ENCODE measurements at places on chromosomes 11 and 22.

- no peak for DNase-seq
Measured at GRCh38 chr11:27193434-27194225, 153.0 kb downstream of the BBOX1 start.

DNA sequence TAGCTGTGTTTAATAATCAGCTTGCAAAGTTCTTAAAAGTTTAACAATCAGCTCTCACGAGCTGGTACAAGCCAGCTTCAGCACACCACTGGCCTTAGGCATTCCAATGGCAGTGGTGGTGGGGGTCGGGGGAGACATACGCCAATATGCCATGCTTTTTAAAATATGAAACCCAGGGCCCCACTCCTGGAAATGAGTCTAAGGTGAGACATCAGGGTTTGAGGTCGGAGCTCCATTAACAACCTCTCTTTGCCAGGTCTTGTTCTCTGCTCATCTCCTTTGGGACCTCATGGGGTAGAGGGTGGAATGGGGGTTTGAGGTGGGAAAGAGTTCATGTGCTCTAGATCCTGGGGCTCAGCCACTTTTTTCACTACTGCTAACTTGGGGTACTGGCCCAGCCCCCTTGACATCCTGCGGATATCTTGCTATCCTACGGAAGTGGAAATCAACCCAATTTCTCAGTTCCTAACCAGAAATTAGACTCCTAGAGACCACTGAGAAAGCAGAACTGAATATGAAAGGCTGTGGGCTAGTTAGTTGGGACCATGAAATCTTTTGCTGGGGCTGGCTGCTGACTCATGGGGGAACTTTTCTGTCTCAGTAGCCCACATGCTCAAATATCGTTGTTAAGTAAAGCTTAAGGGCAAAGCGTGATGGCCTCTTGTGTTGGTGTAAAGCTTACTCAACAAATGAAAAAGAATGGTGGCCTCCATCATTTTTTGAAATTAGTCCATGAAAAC lies 90.1 kb downstream of the PDHX start:
- peak; percentile 71 for DNase-seq

GRCh38 chr11:124672536-124673215 lies 863 bp downstream of the SIAE start:
- no peak for DNase-seq

DNA sequence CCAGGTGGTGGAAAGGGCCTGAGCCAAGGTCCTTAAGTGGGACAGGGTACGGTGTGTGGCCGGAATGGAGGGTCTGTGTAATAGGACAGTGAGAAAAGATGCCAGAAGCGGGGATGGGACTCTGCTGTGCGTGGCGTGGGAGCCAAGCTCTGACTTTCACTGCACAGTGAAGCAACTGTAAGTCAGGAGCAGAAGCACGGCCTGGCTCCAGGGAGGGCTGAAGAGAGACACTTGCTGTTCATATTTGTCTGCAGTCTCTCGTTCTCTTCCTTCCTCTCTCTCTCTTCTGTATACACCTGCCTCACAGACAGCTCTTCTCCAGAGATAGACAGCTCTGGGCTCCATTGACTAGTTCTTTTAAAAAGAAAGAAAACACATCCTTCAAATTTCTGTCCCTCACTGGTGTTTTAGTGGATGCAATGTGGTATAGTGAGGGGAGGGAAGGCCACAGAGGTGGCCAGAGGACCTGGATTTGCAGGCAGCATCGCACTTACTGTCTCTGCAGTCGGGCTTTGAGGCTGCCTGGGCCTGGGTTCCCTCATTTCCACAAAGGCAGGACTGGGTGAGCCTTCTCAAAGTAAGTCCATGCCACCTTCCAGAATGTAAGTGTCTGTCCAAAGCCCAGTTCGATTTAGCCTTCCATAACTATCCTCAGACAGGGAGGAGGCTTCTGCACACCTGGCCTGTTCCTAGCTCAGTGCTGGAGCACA lies 2.1 kb downstream of the IL17RA start:
- peak; percentile 7 for DNase-seq

DNA sequence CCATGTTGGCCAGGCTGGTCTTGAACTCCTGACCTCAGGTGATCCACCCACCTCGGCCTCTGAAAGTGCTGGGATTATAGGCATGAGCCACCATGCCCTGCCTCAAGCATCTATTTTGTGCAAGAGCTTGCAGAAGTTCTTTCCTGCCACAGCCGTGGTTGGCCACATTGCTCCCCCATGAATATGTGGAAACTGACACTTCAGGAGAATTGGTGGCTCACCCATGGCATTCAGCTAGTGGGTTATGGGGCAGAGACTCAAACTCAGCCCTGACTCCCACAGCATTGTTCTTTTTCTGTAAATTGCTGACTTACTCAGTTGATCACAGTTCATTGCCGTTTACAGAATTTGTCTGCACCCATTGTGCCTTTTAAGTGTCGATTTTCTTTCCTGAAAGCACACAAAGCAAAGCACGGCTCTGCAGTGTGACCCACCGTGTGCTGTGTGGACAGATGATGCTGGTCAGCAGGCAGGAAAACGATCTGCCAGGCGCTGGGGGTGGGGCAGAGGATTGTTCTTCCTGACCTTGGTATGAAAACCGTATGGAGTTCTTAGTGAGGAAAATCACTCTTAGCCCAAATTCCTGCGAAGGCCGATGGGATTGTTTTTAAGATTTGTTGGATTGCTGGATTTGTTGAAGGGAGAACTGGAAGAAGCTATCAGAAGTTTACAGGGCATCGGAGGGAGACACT lies 115.6 kb downstream of the PTPRJ start:
- no peak for DNase-seq

DNA sequence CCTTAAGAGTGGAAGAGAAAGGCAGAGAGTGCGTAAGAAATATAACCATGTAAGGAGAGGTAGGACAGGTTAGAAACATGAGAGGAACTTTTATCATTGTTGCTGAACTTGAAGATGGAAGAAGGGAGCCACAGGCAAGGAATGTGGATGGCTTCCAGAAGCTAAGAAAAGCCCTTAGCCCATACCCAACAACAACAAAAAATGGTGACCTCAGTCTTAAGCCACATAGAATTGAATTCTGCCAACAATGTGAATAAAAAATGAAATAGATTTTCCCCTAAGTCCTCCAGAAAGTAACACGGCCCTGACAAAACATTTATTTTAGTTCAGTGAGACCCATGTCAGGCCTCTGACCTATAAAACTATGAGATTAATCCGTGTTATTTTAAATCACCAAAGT lies 767.3 kb downstream of the FAM181B start:
- no peak for DNase-seq

DNA sequence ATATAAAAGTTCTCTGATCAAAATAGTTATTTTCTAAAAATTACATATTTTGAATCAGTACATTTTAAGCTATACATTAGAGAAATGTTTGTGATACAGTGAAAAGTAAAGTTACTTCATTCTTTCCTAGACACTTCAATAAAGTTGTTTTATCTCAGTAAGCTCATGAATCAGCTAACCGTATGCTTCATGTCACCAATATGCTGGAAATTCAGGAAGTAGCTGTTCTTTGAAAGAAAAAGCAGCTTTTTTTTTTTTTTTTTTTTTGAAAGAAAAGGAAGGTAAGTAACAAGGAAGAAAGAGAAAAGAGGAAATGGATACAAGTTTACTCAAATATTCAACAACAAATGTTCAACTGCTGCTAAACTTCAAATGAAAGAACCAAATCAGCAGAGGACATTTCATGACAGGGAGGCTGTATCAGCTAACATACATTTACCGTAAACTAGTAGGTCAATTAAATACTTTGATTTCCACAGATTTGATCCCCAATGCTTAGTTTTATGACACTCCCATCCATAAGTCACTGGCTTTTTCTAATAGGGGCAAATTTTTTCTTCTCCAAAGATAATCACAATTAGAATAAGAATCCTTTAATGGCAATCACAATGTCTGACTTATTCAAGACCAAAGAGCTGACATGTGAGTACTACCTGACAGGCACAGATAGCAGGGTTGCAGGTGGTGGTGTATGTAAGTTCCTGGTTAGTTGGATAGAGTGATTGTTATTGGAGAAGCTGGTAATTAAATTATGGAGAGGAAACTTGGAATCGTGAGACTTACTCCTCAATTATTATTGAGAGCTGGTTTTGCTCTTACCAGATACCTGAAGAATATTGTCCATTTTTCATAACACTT lies 754 bp downstream of the OR52A1 start:
- no peak for DNase-seq

GRCh38 chr11:113118104-113118503 lies 156.9 kb downstream of the NCAM1 start:
- DNase-seq: no peak

DNA sequence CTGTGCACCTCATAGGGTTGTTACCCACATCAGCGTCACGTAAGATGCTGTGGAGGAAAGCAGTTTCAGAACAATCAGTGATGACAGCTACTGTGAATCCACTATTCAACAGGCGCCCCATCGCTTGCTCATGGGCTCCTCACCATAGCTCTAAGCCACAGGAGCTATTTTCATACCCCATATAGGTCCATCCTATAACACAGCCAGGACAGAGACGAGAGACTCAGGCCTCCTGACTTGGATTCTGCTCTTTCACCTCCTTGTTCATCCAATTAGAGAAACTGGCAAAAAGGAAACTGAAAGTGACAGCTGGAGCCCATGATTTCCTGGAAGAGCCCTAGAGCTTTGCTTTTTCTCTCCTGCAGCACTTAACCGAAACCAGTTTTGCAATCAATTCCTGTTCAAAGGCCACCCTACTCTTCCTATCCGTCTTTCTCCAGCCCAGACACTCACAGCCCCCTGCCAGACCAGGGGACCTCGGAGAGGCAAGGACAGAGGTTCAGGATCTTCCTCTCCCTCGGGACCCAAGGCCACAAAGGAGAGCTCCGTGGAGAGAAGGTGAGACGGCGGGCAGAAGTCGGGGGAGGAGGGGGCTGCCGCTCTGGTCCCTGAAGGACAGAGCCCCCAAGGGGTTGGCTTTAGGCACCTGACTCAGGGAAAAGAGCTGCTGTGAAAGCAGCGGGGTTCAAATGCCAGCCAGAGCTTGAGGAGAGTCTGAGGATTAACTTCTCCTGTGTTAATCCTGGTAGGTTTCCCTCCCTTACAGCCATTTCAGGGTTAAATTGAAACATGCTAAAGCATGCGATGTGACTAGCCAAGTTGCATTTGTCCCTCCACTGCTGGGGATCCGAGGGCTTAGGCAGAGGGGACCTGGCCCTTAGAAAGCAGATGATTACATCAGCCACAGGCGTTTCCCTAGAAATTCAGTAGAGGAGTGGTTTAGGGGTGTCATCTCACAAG lies at the start of gene APOL6:
TSS of gene APOL6 (plus strand) at position 381 of the 960 bp plus-strand sequence. CDS start 7,980 bp downstream, outside the sequence.
- peak; percentile 71 for DNase-seq

DNA sequence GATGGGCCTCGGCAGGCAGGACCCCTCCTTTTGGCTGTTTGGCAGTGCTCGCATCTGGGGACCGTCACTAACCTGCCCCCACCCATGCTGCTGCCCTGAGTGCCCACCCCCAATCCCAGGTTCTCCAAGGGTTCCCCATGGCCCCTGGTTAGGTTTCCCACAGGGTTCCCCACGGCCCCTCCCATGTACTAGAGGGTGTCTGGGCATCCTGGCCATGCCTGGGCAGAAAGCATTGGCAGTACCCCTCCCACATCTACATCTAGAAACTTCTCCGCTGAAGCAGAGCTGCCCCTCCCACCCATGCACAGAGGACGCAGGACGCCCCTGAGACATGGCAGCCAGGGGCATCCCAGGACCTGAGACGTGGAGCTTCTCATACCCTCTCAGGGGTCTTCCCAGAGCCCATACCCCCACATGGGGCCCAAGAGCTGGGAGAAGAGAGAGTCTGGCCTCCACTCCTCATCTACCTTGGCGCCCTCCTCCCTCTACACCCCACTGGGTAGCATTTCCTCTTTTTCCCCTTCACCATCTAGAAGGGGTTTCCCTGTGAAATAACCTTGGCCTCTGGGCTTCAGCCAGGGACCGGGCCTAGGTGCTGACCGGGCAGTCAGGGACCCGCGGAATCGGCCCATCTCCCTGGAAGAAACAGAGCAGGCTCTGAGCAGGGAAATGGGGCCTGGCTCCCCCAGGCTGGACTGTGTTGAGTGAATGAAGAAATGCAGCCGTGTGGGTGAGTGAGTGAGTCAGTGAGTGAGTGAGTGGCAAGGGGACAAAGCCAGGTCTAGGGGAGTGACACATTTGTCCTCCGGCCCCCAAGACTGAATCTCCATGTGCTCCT lies 987.3 kb downstream of the BRD1 start:
- no peak for DNase-seq

DNA sequence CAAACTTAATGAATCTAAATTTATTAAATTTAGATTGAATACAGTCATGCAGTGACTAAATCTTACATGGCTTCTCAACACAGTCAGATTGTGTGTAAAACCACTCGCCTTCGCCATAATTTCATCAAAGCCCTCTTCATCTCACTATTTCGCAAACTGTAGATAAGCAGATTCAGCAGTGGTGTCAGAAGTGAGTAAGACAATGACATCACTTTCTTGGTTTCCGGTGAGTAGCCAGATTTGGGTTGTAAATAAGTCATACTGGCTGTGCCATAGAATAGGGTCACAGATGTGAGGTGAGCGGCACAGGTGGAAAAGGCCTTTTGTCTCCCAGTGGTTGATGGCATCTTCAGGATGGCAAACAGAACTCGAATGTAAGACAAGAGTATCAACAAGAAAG lies 3.4 kb downstream of the OR10A6 start:
- DNase-seq: no peak

DNA sequence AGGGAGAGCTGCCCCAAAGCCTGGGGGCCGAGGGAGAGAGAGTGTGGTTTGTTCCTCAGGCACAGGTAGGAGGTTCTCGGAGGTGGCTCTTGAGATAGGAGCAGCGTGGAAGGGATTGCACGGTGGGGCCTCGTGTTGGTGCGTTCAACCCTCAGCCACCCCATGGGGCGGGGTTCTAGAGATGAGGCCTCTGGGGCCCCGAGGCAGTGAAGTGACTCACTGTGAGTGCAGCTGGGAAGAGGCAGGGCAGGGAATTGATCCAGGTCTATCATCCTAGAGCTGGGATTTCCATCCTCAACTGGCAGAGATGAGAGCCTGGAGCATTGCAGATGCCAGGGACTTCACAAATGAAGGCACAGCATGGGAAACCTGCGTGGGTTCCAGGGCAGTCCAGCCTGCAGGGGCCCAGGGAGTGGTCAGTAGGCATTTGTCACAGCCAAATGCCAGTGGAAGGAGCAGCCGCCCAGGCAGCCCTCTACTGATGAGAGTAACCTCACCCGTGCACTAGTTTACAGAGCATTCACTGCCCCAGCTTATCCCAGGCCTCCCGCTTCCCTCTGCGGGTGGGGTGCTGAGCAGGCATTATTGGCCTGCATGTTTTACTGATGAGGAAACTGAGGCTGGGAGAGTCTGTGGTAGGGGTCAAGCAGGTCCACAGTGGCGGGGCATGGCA lies 5.1 kb upstream of the SMARCB1 start:
- no peak for DNase-seq

- no peak for DNase-seq
Measured at GRCh38 chr11:6232899-6233298, 1.5 kb downstream of the FHIP1B start.

DNA sequence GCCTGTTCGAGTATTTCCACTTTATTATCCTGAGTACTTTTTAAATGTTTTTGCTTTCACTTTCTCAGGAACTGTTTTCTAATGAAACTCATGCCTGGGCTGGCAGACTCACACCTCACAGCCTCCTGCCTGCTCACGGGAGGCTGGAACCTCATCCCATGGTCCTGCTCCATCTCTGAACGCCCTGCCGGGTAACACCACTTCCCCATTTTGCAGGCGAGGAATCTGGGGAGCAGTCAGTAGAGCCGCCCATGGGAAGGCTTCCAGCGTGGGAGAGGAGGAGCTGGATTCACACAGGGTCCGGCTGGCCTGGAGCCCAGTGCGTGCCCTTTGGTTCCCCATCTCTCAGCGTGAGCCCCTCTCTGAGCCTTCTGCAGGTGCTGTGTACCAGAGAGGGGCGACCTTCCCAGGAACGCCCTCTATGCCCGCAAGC lies 53.6 kb downstream of the SCUBE1 start:
- no peak for DNase-seq
